HT1080 (cell line): ENCODE measurements at places on chromosomes 2 and 18.

- no peak for DNase-seq
These were observed 786.8 kb downstream of the TSN start for GRCh38 chr2:122542236-122542635.

- no peak for DNase-seq
These were observed 214.8 kb upstream of the GCFC2 start for GRCh38 chr2:75925331-75926024.

DNA sequence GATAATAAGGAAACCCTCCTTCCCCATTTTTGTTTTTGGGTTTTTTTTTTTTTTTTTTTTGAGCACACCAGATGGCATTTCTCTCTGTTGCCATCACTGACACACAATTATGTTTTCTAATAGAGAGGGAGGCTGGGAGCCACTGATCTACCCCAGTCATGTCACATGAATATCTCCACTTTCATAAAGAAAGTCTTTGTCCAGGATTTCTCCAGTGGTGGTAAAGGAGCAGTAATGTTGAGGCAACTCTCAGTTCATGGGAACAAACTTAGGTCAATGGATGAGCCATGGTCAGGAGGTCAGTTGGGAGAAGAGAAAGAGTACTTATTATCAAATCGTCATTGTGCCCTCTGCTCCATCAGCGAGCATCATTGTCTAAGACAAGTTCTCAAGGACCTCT is 603.7 kb downstream of the ARHGAP15 start:
- DNase-seq: no peak

- no peak for DNase-seq
These were observed 229.6 kb downstream of the LPIN1 start for GRCh38 chr2:11976073-11976472.

DNA sequence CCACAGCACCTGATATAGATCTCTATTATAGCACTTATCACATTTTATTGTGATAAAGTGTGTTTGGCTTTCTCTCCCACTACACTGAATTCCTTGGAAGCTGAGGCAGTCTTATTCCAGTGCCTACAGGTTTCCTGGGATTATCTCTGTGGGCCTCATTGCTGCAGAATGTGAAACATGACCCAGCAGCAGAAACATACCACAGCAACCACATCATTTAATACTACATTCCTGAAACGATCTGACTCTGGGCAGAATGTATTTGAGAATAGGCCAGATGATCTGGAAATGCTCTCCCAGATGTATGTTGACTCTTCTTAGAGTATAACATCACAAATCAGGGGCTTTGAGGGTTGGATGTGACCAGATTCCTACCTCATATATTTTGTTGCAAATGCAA is 323.5 kb upstream of the TANK start:
- peak; percentile 88 for DNase-seq

- DNase-seq: peak; percentile 5
These were observed 317.6 kb upstream of the REG3G start for GRCh38 chr2:78707776-78708386.

- DNase-seq: no peak
These were observed 292.8 kb downstream of the CCDC85A start for GRCh38 chr2:56476509-56477071.

- no peak for DNase-seq
These were observed 1.9 kb downstream of the PSMA8 start for GRCh38 chr18:26135548-26135947.

DNA sequence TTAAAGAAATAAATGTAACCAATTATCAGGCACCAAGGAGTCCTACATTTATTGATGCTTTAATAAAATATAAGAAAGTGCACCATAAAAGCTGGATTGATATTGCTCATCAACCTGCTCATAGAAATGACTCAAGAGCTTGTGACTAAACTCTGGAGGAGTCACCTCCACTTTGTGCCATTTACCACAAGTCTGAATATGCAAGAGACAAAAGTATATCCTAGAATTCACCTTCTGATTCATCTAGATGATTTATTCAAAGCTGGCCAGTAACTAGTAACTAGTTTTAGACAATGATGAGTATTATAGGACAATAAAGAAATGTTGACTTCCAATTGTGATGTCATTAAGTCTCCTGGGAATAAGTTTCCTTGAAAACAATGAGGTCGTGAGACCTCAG is 146.0 kb upstream of the SOX11 start:
- DNase-seq: peak; percentile 83

DNA sequence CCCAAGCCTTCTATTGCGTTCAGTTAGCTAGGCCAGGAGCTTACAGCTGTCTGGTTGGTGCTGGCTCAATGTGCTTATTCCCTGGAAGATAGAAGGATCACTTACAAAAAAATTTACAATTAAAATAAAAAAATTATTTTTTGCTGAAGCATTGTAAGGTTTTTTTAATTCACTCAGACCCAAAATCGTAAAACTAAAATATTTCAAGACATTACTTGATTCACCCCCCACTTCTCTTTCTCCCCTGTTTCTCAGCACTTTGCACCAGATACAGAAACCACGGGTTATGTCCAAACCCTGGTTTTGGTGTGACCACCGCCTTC is 911 bp upstream of the PTPRM start:
- no peak for DNase-seq

DNA sequence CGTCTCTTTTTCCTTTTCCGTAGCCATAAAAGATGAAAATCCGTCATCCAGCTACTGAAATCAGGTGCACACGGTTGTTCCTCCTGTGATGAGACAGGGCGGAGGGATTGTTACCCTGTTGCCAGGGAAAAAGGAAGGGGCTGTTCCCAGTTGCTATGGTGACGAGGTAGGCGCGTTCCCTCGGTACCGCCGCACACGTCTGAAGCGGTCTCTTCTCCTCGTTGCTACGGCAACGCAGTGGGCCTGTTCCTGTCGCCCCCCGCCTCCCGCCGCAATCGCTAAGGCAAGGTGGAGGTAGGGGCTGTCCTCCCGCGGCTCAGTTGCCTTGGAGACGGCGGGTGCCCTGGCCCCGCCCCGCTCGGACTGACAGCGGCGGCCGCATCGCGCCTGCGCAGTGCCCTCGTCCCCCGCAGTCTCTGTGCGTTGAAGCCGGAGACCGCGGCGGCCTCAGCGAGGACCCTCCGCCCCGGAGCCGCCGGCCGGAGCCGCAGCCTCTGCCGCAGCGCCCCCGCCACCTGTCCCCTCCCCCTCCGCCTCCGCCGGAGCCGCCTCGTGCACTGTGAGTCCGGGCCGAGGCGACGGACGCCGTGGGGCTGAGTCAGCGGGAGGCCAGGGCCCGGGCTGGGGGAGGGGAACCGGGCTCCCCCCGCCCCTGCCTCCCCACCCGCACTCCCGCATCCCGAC is at the start of gene MAPRE3:
Gene MAPRE3, plus strand, starts transcription at position 394 of the 684 bp plus-strand sequence. CDS start 51,582 bp downstream, outside the sequence.
- DNase-seq: peak; percentile 74

DNA sequence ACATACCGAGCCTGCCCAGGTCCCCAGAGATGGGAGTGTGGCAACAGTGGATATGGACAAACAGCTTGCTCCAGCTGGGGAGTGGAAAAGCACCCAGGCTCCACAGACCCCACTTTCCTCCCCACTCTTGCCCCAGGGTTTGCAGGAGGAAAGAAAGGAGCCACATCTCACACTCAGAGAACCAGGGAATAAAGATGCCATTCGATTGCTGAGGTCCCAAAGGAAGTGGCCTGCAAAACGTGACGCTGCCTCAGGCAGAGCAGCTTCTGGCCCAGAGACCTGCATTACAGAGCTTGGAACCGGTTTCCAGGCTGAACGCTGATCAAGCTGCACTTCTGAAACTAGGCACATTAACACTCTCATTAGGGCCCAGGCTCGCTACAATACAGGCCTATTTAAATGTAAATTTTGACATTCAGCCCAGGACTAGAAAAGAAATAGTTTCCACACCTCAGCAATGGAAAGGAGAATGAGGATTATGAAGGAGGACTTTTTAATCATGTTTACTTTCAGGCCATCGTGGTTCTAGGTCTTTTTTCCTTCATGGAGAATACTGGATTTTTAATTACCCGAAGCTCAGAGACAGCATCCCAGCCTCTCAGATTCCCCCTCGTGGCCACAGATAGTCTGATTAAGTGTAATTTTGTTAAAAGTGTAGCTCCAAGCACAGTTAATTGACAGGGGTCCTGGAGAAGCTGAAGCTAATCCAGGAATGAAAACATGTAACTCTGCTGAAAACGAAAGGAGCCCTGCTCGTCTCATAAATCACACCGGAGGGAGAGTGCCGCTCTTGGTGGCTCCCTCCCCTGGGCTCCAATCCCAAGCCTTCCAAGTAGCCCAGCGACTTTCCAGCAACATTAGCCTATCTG is 221.3 kb upstream of the RAB6C start:
- DNase-seq: no peak

DNA sequence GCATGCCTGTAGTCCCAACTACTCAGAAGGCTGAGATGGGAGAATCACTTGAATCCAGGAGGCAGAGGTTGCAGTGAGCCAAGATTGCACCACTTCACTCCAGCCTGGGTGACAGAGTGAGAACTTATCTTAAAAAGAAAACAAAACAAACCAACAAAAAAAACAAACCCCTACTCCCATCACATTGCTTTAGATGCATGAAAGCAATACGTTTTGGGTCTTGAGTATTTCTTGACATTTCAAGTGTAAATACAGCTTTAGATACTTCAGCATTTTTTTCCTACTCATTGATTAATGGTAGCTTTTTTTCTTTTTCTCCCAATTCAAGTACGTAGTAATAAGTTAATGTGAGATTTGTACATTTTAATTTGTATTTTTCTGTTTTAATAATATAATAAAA is 20.3 kb downstream of the RASGRP3 start:
- no peak for DNase-seq

- DNase-seq: no peak
These were observed 642 bp upstream of the STEAP3 start for GRCh38 chr2:119222863-119223520.

DNA sequence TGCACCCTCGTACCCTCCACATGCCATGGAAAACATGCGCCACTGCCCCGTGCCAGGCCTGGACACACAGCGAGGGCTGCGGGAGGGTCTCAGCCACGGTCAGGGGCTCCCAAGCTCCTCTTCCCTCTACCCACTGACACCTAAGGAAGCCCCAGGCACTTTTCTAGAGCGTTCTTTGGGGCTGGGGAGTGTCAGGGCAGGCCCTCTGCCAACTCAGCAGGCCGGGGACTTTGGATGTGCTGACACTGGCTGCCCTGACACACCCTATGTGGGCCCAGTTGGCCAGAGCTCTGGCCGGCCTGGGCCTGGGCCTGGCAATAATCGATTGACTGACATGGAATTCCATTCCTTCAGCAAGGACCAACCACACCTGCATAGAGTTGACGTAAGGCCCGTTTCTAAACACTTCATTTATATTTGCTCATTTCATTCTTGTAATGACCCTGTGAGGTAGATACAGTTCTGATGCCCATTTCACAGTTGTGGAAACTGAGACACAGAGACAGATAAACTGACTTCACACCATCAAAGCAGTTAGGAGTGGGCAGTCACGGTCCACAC is 70.5 kb downstream of the ZFP36L2 start:
- DNase-seq: no peak

GRCh38 chr2:117512307-117512706 is 302.2 kb upstream of the DDX18 start:
- DNase-seq: no peak

DNA sequence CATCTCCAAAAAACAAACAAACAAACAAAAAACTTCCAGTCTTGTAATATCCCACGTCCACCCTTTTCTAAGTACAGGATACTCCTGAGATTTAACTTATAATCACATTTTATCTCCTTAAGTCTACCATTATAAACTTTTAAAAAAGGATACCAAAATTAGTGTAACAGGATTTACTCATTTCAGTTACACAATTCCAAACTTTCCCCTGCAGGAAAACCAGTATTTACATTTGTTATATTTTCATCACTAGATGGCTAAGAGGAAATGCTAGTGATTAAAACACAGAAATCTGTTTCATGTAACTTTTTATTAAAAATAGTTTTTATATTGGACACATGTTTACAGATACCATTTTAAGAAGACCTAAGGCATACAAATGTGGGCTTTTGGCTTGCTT is 27.5 kb downstream of the CFAP36 start:
- no peak for DNase-seq

DNA sequence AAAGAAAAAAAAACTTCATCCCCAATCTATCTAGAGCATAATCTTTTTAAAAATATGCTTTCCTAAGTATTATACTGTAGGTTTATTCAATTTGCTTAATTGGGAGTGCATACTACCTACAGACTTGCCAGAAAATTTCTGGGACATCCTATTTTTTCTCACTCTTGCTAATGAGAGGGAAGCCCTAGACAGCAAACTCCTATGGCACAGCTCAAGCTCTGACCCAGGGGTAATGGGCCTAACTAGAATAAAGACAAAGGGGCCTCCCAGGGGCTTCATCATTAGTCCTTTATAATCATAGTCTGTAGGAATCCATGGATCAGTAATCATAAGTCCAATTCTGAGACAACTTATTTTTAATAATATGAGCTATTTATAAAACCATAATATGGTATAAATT is 142.6 kb upstream of the ITGA4 start:
- no peak for DNase-seq

- no peak for DNase-seq
These were observed 28.4 kb downstream of the BOLA3 start for GRCh38 chr2:74119339-74119738.

DNA sequence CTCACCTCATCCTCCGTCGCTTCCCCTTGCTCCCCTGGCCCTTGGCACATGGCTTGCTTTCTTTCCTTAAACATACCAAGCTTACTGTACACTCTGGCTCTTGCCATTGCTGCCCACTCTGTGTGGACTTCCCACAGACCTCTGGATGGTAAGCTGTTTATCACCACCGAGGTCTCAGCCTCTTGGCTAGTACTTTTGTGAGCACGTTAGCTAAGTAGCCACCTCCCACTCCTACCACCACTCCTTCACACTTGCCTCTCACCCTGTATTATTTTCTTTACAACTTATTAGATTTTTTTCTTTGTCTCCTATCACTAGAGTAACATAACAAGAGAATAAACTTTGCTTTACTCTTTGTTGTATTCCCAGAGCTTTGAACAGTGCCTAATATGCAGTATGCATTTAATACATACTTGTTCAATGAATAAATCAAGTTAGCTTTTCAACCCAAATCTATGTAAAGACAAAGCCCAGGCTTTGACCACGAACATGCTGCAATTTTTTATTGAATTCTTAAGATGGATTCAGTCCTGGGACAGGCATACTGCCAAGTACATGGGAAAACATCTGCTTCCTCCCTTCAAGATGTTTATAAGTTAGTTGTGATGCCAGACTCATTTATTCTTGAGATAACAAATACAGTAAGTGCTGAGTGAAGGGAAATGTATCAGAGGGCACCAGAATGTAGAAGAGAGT is 25.0 kb upstream of the MSGN1 start:
- no peak for DNase-seq

DNA sequence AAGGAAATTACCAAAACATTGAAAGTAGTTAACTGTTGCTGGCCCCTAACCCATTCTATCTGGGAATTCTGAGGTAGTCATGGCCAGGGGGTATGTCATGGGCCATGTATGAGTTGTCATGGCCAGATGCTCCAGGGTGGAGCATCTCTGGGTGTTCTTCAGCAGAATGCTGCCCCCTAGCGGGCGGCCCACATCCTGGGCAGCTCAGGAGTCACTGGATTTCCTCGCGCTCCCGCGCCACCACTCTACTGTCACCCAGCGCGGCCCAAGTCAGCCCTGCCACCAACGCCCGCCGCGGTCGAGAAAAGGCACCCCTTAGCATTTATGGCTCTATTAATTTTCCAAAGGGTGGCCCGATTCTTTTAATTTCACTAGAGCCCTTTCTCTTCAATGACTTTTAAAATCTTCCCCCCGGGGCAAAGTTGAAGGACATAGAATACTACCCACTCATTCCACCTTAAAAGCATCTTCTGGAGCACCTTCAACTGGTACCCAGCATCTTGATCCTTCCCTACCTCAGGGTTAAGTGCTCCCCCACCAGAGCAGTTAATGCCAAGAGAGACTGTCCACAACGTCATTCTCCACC is 41.6 kb downstream of the PKDCC start:
- peak; percentile 66 for DNase-seq
